Left renal cortex interstitium (tissue), 4 donors: ENCODE measurements at places on chromosomes 6 and 20. TPM values are rescaled to one million over a fixed set of nuclear protein-coding genes. Genes with fewer than 3 reads are reported as not detected.

DNA sequence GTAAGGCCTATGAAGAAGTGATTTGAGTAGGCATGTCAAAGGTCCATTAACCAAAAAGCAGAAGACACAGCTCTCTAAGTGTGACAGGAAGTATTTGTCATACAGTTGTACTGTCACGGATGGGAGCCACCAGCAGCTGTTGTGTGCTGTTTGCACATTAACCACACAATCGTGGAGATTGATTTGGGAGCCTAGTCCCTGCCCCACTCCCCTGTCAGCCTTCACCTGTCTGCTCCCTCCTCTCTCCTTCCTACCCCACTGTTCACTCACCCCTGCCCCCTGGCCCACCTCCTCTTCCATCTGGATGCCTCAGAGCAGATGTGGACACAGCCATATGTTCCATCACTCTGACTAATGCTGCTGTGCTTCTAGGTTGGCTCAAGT is 124.7 kb upstream of the SPACA1 start:
- no peak for DNase-seq

DNA sequence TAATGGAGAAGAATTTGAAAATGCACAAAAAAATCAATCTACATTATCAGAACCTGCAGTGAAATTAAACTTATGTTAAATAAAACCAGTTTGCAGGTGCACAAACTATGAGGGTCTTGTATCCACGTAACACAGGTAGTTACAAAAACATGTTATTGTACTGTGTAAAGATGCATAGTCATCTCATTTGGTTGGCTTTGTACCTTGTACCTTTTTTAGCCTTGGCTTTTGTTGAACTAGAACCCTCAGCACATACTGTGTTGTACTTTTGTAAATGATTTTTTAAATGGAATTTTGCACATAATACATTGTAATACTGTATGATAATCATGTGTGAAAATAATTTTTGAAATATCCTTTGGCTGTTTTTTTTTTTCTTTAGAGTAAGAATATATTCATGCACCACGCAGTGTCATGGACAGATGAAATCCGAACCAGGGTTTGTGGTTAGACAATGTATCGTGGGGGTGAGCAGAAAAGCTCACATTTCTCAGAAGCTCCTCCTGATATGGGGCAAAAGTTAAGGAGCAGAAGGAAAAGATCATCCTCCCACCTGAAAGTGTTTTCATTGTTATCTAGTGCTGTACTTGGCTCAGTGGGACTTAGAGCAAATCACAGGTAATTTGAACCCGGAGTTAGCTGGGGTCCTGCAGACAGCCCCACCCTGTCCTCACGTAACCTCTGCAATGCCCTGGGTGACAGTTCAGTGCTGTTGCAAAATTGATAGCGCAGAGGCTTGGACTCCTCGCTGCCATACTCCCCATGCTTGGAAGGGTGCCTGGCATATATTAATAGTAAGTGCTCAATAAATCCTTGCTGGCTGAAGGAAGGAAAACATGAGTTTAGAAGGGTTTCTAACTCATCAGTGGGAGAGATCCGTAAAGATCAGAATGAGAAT is 14.8 kb upstream of the NAA20 start:
- no peak for DNase-seq

GRCh38 chr6:82205930-82206392 is 41.6 kb downstream of the IBTK start:
- no peak for DNase-seq

- DNase-seq: no peak
Observed at GRCh38 chr6:161242113-161242512, 31.7 kb downstream of the AGPAT4 start.

DNA sequence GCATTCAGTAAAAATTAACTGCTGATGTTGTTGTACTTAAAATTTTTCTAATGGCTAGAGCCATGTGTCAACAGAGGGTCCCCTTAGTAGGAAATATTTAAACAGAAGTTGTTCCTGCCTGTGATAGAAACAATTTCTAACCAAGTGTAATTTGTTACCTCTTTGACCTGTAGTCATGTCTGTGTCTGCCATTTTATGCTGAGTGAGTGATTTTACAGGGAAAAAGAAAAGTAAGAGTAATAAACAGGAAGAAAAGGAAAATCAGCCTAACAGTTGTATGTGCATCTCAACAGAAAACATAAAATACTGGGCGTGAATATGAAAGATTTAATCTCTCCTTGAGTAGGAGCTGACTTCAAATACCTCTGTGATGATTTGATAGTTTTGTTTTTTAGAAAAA is 172.0 kb downstream of the FARS2 start:
- no peak for DNase-seq

GRCh38 chr20:11556410-11556809 is 361.3 kb upstream of the BTBD3 start:
- no peak for DNase-seq

DNA sequence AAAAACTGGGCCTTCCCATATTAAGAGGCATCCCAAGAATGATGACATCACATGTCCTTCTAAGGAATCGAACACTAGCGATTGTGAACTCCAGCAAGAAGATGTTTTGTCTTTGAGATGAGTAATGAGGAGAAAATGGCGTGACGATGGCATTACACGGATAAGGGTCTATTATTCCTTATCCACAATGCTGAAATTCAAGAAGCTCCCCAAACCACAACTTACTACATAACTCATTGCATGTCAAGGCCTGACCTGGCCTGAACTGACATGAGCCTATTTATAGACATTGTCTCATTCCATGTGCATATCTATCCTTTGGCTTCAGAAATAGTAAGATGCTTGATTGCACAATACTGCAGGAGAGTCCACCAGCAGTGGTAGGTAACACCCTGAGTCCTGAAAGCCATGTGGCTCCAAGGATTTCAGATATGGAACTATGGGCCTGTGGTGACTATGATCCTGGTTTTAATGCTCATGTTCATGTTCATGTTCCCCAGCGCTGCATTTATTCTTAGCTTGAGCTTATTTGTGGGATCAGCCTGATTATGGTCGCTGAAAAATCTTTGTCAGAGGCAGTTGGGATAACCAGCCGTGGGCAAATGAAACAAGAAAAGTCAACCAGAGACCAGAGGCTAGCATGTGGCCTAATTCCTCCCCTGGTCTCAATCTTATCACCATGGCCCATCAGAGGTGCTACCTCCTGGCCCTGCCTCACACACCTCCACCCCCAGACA is 183.2 kb upstream of the JARID2 start:
- DNase-seq: no peak

DNA sequence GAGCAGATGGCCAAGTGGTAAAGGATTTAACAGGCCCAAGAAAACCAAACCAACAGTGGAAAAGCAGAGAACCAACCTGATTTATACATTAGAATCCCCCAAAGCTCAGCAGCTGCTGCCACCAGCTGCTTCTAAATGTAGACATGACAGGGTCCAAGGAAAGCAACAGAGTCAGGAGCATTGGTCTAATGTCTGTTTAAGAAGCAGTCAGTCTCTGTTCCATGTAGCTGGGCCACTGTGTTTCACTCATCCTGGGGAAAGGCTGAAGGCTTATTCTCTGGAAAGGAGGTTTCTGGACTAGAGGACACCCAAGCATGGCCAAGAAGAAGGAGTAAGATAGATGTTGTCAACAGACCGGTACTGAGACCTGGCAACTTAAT is 75.4 kb downstream of the TMEM244 start:
- no peak for DNase-seq

DNA sequence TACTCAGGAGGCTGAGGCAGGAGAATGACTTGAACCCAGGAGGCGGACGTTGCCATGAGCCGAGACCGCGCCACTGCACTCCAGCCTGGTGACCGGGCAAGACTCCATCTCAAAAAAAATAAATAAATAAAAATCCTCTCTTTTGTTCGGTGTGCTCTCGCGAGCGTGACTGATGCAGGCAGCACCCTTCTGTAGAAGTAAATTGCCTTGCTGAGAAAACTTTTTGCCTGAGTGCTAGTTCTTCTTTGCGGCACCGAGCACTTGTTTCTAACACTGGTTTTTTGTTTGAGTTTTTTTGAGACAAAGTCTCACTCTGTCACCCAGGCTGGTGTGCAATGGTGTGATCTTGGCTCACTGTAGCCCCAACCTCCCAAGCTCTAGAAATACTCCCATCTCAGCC is 30.5 kb downstream of the PLN start:
- no peak for DNase-seq

- no peak for DNase-seq
Observed at GRCh38 chr20:24199501-24199900, 210.9 kb upstream of the GGTLC1 start.

DNA sequence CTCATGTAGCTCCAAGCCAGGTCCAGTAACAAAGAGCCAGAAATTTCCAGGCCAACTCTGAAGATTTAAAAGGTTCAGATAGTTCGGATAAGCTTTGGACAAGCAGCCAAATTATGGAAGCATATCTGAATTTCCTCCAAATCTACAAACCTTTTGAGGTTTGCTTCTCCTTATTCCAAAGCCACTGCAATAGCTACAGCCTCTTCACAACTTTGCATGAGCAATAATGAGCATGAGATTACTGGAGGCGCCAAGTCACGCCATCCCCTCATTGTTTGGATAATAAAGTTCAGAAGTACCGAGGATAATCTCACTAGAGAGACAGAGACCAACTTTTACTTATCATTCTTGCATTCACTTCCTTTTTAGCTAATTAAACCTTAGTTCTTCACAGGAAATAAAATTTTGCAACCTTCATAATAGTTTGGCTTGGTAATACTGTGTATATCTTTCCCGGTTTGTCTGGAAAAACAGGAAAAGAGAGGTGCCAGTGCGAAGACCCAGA is 329.6 kb upstream of the RSPO3 start:
- DNase-seq: no peak

DNA sequence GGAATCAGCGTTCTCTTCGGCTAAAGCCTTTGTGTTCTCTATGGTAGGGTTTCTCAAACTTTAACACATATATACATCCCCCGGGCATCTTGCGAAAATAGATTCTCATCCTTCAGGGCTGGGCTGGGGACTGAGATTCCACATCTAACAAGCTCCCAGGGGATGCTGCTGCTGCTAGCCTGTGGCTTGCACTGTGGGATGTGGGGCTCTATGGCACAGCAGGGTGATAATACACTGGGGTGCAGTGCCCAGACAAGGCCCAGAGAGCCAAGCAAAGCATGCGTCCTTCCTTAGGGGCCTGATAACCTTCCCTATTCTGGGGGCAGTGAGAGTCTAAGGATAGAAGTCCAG is 102.0 kb downstream of the LAMP5 start:
- DNase-seq: no peak

PPARD gene
- 27.2 TPM for polyA plus RNA-seq

EFCAB8 gene
- polyA plus RNA-seq: not detected

DST gene
- polyA plus RNA-seq: 200 TPM

RAB5IF gene
- polyA plus RNA-seq: 73.4 TPM
